ENCODE measurements at places on chromosomes 13 and 19.

DNA sequence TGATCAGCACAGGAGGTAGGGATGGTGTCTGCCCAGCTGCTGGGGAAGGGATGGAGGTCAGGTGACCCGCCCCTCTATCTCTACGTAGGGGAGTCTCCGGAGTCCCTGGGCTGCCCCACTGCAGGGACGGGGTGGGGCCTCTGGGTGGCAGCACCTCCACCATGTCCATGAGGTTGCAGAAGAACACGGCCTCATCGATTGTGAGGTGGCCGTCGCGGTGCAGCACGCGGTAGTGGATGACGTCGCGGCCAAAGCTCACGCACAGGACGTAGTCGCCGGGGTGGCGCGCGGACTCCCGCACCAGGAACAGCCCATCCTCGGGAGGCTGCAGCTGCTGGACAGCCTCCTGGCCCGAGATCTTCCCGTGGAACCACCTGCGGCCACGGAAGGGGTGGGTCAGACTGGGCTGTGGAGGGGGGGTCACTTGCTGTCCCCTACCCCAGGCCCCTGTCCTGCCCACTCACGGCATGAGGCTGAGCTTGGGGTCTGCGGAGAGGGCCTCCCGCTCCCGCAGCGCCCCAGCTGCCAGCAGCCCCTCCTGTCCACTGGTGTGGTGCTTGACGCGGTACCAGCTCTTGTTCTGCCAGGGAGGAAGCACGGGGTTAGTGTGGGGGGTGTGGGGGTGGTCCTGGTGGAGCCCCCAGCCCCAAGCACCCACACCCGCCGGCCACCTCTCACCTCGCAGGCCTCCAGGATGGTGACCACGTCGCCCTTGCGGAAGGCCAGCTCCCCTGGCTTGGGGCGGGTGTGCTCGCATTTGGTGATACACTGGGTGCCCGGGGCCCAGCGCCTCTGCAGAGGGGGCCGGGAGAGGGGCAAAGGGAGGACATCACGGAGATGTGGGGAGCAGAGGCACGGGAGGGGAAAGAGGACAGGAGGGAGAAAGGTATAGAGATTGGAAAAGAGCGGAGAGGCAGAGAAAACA, 2.3 kb downstream of the MATK start:
- peak; percentile 66 for DNase-seq

- DNase-seq: no peak
Measured at GRCh38 chr19:32457571-32458158, 52.1 kb downstream of the DPY19L3 start.

- DNase-seq: no peak
Measured at GRCh38 chr13:95295026-95295425, 6.2 kb downstream of the ABCC4 start.

DNA sequence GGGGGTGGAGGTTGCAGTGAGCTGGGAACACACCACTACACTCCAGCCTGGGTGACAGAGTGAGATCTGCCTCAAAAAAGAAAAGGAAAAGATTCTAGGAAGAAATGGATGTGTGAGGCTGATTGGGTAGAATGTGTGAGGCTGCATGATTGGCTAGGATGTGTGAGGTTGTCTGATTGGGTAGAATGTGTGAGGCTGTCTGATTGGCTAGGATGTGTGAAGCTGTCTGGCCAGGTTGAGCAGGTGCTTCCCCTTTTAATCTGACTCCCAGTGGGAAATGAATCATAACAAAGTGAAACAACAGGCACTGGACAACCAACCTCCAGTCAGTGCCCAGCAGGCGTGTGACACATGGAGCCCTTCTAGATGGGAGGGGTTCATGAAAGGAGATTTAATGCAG, 14.7 kb downstream of the C13orf46 start:
- DNase-seq: no peak

- DNase-seq: no peak
Measured at GRCh38 chr19:35119091-35119490, 3.5 kb downstream of the FXYD3 start.

DNA sequence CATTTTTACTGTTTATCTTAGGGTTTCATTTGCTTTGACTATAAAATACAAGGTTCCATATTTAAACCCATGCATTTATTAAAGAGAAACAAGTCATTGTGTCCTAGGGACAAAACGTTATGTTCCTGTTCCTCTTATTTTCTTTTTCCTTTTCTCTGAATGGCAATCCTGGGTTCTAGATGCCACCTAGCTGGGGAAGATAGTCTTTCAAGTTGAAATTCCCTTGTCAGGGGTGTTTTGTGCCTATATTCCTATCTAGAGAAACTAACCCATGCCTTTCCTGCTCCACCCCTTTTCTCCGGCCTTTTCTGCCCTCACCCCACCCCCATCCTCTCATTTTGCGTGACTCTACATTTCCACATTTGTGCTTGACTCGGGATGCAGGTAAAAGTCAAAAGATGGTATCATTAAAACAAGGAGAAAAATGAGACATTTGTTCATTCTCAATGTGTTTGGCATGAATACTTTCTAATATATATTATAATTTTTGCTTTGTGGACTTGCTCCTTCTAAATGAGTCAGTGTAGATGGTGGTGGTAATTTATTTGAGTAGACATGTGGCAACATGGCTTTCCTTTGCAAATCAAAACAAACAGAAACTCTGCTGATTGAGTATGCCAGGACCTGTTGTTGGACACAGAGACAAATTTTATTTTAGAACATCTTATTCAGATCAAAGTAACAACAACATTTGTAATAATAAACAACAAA, 26.8 kb upstream of the STARD13 start:
- no peak for DNase-seq

- no peak for DNase-seq
Measured at GRCh38 chr13:111367340-111367739, 46.9 kb downstream of the TEX29 start.

DNA sequence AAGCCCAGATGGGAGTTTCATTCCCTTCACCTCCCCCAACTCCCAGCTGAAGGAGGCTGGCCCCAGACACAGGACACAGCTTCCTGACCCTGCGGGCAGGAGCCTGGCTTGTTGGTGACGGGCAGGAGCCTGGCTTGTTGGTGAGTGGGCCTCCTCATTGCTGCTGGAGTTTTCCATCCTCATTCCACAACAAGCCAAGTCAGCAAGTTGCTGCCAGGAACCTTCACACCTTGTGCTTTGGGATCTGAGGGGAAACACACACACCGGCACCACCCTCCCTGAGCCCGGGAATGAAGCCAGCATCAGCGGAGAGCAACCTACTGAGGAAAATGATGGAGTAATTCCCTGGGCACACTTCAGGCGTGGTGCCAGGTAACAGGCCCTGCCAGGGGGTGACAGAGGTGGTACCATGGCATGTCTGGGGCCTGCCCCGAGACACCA, 74.9 kb downstream of the ALOX5AP start:
- DNase-seq: no peak

DNA sequence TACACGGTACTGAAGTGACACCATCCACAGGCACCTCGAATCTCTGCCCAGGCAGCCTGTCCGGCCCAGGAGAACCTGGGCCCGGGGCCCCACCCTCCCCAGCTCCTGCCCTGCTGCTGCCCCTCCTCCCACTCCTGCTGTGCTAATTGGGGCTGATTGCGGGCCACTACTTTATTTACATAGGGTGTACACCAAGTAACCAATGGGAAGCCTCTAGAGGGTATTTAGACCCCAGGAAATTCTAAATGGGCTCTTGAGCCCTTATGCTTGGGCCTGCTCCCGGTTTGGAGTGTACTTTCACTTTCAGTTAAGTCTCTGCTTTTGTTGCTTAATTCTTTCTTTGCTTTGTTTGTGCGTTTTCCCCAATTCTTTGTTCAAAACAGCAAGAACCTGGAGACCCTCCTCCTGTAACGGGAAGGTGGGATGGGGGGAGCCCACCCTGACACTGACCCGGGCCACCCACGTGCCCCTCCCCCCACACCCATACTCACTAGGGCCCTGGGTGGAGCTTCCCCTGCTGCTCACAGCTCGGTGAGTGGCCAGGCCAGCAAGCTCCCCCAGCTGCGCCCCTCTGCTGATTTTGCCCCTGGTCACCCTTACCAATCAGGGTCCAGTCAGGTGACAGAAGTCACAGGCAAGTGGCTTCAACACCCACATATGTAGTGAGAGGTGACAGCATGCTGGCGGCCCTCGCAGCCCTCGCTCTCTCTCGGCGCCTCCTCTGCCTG, 9.4 kb downstream of the SCGB2B2 start:
- DNase-seq: no peak

DNA sequence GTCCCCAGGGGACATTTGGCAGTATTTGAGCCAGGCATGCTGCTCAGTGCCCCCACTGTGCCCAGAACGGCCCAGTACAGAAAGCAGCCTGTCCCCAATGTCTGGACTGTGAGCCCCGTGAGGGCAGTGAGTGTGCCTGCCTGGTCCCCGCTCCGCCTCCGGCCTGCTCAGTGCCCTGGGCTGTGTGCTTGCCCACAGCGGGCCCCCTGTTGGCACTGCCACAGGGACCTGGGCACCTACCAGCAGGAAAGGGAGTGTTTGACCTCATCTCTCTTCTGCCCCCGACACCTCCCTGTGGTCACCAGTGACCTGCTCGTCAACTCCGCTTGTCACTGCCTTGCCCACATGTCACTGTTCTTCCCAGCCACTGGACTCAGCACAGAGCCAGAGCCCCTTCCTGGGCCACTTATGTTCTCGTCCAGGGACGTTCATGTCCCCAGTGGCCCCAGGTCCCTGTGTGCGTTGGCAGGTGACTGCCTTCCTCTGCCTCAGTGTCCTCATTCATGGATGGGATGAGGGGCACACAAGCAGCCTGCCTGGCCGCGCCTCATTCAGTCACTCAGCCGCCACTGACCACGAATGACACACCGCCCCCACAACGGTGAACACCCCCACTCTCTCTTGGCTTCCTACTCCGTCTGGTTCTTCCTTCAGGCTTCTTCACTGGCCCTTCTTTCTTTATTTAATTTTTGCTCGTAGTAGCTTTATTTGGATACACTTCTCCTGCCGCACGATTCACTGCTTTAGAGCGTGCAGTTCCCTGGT, 2.8 kb downstream of the FZR1 start:
- peak; percentile 28 for DNase-seq

- DNase-seq: no peak
Measured at GRCh38 chr13:99647596-99647985, 146.3 kb downstream of the TM9SF2 start.

- DNase-seq: peak; percentile 76
Measured at GRCh38 chr13:75326173-75327134, 155.5 kb downstream of the TBC1D4 start.

- DNase-seq: peak; percentile 16
Measured at GRCh38 chr19:11480715-11481533, at the start of gene ELAVL3. Gene ELAVL3 (minus strand): TSS chr19:11481046. CDS start chr19:11480608, 438 bp downstream.

GRCh38 chr19:11151181-11151580, 4.4 kb downstream of the SPC24 start:
- no peak for DNase-seq

DNA sequence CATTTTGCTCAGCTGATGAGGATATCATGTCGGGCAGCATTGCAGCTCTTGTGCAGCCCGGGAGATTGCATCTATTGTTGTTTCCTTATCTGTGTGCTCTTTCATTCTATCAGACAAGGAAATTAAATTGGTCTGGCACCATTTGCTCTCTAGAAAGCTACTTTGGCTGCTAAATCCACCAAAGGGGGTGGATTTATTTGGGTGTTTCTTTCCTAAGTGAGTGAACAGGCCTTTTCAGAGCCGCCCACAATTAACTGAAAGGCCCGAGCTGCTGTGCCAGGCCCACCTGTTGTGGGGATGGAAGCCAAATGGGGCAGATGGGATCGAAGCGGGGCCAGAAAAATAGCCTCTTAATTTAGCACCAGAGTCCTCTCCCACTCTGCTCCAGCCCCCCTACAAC, 99.4 kb downstream of the DNAJC15 start:
- no peak for DNase-seq

GRCh38 chr13:84630476-84630875, 748.2 kb upstream of the SLITRK1 start:
- no peak for DNase-seq

- no peak for DNase-seq
Measured at GRCh38 chr13:85659493-85659892, 139.7 kb downstream of the SLITRK6 start.

DNA sequence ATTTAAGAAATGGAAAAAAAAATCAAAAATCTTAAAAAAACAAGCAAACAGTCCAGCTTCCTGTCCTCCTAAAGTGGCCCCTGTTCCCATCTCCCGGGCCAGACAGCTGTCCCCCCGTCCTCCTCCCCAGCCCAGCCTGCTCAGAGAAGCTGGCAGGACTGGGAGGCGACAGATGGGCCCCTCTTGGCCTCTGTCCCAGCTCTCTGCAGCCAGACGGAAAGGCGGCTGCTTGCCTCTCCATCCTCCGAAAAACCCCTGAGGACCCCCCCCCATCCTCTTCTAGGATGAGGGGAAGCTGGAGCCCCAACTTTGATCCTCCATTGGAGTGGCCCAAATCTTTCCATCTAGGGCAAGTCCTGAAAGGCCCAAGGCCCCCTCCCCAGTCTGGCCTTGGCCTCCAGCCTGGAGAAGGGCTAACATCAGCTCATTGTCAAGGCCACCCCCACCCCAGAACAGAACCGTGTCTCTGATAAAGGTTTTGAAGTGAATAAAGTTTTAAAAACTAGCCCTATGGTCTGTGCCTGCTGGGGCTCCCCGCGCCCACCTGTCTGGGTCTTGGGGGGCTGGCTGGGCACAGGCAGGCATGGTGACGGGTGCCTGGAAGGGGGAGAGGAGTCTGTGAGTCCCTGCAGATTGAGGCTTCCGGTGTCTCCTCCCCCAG, 3.8 kb downstream of the GADD45GIP1 start:
- no peak for DNase-seq

DNA sequence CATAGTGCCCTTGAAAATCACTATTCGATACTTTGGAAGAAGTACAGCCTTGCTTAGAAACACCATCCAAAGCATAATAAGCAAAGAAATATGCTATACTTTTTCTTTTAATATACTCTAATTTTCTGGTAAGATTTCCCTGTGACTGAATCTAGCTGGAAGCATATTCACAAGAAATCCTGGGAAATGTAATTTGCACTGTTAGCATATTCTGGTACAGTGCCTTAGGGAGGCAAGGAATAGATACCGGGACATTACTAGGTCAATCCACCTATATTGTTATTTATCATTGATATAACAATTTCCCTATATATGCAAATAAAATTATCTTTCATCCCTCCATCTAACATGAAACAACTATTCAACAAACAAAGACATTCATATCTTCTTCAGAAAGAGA, 1131.3 kb upstream of the PRR20A start:
- DNase-seq: no peak

DNA sequence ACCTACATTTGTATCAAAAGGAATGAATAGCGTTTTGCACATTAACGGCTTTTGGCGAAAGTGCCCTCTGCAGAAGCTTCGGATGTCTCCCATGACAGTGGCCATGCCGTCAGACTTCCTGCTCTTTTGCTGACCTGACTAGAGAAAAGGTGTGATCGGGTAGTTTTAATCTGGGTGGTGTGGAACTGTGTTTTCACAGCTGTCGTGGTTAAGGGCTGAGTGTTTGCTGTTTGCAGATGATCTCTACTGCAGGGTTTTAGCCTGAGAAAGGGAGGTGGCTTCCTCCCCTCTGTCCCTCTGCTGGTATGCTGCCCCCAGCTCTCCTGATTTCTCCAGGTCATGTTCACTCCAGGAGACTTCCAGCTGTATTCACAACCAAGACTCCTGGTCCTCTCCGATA, 22.4 kb downstream of the ZNF71 start:
- no peak for DNase-seq

All from stimulated activated CD4-positive, alpha-beta T cell treated with anti-CD3 and anti-CD28 coated beads, Interleukin-15, amount 100 ng/mL, for 24 hours (primary cell).